ENCODE measurements at places on chromosomes 2 and 18.

DNA sequence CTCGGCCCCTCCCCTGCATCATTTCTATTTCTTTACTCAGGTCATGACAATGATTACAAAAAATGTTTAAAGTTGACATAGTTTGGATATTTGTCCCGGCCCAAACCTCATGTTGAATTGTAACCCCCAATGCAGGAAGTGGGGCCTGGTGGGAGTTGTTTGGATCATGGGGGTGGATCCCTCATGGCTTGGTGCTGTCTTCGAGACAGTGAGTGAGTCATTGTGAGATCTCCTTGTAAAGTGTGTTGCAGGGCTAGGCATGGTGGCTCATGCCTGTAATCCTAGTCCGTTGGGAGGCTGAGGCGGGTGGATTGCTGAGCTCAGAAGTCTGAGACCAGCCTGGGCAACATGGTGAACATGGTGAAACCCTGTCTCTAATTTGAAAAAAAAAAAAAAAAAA is 9.2 kb upstream of the MAP4K4 start:
- DNase-seq: no peak

GRCh38 chr2:147648471-147648870 is 196.4 kb upstream of the ACVR2A start:
- DNase-seq: no peak

DNA sequence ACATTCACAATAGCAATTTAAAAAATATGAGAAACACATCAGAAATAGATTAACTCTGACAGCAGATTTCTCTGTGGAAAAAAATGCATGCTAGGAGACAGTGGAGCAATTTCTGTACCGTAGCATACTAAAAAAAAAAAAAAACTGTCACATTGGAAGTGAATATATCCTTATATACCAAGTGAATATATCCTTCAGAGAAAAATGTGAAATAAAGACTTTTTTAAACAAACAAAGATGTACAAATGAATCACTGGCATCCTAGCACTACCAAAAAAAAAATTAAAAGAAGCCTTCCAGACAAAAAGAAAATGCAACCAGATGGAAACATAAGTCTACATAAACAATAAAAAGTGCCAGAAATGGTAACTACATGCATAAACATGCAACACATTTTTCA is 169.4 kb downstream of the NBAS start:
- no peak for DNase-seq

GRCh38 chr18:36095936-36096519 is 28.7 kb upstream of the RPRD1A start:
- DNase-seq: no peak

- no peak for DNase-seq
Observed at GRCh38 chr18:58908006-58908405, 43.3 kb downstream of the ZNF532 start.

GRCh38 chr2:24046599-24046929 is 627 bp downstream of the WDCP start:
- no peak for DNase-seq

DNA sequence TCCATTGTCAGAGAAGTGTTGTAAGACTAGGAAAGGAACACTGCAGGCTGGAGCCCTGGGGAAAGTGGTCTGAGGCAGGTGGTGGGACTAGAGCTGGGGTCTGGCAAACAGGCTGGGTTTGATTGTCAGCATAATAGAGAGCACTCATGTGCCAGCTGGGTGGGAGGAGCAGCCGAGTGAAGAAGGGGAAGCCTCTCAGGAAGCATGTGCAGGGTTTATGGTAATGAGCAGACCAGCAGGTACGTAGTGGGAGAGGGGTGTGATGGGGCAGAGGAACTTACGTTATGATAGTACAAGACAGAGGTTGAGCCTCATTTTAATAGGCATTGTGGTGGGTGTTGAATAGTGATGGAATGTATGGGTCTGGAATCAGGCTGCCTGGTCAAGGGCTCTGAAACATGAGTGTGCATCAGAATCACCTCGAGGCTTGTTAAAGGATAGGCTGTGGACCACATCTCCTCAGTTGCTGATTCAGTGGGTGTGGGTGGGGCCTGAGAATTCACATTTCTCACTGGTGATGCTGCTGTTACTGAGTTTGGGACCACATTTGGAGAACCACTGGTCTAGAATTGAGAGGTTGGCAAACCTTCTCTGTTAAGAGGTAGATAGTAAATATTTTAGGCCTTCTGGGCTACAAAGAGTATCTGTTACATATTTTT is 1.7 kb upstream of the MGAT5 start:
- DNase-seq: no peak

DNA sequence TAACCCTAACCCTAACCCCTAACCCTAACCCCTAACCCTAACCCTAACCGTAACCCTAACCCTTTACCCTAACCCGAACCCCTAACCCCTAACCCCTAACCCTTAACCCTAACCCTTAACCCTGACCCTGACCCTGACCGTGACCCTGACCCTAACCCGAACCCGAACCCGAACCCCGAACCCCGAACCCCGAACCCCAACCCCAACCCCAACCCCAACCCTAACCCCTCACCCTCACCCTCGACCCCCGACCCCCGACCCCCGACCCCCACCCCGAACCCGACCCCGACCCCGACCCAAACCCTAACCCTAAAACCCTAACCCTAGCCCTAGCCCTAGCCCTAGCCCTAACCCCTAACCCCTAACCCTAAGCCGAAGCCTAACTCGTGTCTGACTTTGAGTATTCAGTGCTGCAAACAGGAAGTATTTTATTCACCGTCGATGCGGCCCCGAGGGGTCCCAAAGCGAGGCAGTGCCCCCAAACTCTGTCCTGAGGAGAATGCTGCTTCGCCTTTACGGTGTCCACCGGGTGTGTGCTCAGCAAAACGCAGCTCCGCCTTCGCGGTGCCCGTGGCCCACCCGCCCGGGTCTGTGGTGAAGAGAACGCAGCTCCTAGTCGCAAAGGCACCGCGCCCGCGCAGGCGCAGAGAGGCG is 36.0 kb downstream of the FAM110C start:
- no peak for DNase-seq

DNA sequence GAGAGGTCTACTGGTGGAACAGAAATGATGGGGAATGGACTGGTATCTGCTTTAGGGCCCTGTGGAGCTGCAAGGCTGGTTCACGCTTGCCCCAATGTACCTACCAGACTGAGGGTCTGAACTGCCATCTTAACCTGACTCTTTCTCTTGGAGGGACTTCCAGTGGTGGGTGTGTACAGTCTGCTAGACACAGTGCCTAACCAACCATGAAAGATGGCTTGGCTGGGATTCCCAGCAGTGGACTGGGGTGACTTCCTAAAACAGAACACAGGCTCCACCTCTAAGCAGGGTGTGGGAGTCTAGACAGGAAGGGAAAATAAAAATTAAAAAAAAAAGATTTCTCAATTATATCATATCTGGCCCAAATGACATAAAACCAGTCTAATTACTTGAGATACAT is 25.5 kb upstream of the MYO3B start:
- DNase-seq: no peak

GRCh38 chr2:211204456-211204855 is 648.1 kb downstream of the CPS1 start:
- DNase-seq: no peak

- DNase-seq: no peak
Observed at GRCh38 chr2:178268435-178268834, 74.1 kb downstream of the OSBPL6 start.

DNA sequence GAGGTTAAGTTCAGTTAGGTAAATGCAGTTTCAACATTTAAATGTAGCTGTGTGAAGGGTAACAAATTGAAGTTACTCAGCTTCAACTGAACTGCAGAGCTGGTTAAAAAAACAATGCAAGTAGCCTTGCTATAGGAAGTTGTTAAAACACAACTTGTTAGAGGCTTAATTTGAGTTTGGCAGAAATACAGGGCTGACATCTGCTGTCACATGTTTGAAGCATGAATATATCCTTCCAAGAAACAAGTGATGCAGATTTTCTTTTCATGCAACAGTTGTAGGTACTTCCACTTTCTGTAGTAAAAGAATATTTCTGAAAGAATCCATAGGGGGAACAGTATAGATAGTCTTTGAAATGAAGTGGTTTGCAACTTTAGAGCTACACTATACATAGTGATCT is 208.7 kb upstream of the RASGRP3 start:
- DNase-seq: no peak

DNA sequence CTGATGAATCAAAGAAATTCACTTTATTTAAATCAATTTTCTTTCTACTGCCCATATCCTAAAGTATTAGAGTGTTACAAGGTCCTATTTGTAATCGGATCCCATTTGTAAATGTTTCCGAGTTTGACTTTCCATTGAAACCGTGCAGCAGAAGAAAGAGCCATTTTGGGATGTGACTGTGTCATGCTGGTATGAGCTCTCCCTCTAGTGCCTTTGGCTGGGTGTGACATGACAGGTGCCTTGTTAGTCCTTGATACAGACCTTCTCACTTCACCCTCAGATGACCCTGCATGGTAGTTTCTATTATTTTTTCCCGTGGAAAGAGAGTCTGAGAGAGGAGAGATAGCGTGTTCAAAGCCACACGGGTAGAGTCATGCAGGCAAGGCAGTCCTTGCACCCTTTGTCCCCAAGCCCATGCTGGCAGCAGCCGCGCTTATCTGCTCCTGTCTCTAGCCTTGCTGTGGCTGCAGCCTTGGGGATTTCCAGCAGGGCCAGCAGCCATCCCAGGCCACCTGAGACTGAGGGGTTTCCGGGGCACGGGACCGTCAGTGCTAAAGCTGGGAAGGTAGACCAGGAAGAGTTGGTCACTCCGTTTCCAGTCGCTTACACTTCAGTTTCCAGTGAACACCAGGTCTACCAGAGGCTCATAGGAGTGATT is 21.4 kb downstream of the CHMP1B start:
- DNase-seq: no peak

- DNase-seq: no peak
Observed at GRCh38 chr2:40962026-40962425, 510.1 kb upstream of the SLC8A1 start.

DNA sequence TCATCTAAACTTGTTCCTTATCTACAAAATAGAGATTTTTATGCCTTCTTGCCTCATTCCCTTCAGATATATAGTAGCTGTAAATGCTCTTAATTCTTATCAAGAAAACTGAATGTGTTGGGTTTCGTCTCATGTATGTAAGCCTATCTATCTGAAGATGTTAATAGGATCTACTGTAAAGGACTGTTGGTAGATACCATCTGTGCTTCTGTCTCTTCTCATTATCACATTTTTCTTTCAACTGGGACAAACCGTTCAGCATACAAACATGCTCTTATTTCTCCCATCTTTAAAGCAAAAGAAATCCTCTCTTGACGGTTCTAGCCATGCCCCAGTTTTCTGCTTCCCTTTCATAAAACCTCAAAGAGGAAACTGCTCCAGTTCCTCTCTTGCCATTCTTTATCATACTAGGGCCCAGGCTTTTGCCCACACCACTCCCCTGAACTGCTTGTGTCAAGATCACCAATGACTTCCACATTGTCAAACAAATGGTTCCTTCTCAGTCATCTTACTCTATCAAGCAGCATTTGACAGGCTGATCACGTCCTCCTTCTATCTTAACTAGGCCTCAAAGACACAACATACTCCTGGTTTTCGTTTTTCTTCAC is 88.7 kb downstream of the ARHGEF33 start:
- DNase-seq: no peak

DNA sequence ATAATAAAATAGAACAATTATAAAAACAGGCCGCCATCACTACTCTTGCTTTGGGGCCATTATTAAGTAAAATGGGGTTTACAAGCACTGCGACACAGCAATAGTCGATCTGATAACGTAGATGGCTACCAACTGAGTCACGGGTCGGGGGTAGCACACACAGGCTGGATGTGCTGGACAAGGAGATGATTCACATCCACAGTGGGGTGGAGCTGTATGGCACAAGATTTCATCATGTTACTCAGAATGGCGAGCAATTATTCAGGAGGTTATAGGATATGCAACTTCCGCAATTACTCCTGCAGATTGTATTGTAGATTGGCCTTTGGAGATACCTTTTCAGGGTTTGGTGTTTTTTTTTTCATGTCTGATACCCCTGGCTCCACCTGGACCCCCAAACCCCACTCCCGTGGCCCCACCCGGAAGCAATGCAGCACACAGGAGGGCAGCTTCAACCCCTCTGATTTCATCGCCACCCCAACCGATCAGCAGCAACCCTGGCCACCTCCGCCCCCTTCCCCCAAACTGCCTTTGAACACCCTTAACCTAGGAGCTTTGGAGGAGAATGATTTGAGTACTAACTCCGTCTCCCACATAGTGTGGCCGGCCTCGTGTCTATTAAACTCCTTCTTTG is 21.4 kb upstream of the MLPH start:
- DNase-seq: no peak

DNA sequence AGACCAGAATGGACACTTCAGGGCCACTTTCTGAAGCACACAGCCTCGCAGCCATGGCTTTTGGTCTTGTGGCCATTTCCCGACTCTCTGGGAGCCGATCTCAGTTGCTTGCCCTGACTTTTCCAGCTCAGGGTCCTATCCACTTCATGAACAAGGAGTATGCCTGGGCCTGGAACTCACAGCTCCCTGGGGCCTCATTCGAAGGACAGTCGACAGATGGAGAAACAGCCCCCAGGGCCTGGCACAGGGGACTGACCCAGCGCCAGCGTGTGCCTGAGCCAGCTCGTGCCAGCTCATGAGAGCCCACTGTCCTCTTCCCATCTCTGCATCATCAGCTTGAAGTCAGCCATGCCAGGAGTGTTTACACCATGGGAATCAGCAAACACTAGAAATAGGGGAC is 134.6 kb upstream of the GPC1 start:
- no peak for DNase-seq

DNA sequence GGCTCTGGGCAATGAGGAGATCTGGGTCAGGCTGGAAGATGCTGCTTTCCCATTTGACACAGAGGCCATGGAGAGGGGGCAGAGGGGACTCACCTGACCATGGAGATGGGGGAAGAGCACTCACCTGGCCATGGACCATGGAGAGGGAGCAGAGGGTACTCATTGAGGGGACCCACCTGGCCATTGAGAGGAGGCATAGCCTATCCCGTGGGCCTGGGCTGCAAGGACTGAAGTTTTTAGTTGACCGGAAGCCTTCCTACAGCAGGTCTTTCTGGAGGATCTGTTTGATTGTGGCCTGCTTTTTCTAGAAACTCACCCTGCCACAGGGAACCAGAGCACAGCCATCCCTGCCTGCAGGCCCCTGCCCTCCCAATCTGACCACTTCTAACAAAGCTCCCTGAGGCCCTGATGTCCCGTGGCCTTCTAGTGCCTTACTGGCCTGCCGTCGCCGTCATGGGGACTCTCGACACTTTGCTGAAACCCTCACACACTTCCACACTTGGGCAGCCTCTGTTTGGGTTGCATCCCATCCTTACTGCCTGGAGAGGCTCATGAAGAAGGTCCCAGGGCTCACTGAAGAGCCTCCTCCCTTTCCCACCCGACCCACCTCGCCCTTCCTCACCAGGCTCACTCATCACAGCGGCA is 5.1 kb upstream of the PROM2 start:
- no peak for DNase-seq

- DNase-seq: no peak
Observed at GRCh38 chr2:218071218-218071937, 2.3 kb downstream of the RUFY4 start.

DNA sequence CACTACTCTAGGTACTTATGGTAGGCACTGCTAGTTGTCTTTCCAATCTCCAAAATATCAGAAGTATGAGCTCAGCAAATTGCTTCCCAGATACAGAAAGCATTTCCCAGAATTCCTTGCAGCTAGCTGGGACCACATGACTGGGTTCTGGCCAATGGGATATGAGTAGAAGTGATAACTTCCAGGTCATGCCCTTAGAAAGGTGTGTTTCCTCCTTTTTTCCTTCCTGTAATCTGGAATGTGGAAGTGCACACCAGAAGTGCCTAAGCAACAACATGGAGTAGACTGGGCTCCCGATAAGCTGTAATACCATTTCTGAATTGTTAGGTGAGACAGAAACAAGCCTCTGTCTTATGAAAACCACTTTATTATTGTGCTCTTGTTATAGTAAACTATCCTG is 279.8 kb downstream of the ZNF385B start:
- DNase-seq: no peak
